ENCODE measurements at places on chromosomes 12 and 14.

DNA sequence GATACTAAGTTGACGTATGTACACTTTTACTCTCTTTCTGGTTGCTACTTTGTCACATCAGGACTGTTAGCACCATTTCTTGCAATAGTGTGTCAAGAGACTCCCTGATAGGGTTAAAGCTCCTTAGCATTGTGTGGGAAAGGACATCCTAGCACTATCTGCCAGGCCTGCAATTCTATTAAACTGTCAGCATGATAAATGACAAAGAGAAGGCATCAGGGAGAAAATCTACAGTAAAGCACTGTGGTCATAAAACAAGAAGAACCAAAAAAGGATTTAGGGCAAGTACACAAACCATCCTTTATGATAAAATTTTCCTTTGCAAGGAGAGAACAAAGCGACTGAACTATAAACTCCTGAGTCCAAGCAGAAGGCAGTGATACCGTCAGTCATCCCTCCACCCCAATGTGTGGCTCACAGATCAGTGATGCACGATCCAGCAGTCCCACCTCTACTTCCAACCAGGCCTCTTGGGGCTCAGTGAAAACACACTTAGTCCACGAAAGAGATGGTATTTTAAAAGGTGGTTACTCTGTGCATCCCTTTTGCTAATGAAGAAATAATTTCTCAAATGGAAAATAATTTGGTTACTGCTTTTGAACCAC lies 31.4 kb upstream of the SLC35F4 start:
- DNase-seq = no peak

GRCh38 chr12:117732761-117733548 lies 235.8 kb downstream of the KSR2 start:
- no peak for DNase-seq

GRCh38 chr12:103441437-103442181 lies 54.2 kb downstream of the C12orf42 start:
- DNase-seq = peak; percentile 9

GRCh38 chr14:28756269-28756883 lies 10.2 kb upstream of the FOXG1 start:
- DNase-seq = no peak

- no peak for DNase-seq
Observed at GRCh38 chr12:13365748-13366366, 169.3 kb downstream of the EMP1 start.

GRCh38 chr12:15719230-15719629 lies 70.0 kb downstream of the EPS8 start:
- no peak for DNase-seq

- DNase-seq = no peak
Observed at GRCh38 chr12:47870175-47870781, 34.5 kb downstream of the VDR start.

- DNase-seq = no peak
Observed at GRCh38 chr12:114726092-114726710, 42.2 kb upstream of the TBX3 start.

- no peak for DNase-seq
Observed at GRCh38 chr12:34287437-34287836, 265.1 kb downstream of the ALG10 start.

GRCh38 chr12:42322567-42322966 lies 3.3 kb downstream of the ZCRB1 start:
- no peak for DNase-seq

- DNase-seq = no peak
Observed at GRCh38 chr12:110591451-110592051, 8.4 kb upstream of the PPTC7 start.

DNA sequence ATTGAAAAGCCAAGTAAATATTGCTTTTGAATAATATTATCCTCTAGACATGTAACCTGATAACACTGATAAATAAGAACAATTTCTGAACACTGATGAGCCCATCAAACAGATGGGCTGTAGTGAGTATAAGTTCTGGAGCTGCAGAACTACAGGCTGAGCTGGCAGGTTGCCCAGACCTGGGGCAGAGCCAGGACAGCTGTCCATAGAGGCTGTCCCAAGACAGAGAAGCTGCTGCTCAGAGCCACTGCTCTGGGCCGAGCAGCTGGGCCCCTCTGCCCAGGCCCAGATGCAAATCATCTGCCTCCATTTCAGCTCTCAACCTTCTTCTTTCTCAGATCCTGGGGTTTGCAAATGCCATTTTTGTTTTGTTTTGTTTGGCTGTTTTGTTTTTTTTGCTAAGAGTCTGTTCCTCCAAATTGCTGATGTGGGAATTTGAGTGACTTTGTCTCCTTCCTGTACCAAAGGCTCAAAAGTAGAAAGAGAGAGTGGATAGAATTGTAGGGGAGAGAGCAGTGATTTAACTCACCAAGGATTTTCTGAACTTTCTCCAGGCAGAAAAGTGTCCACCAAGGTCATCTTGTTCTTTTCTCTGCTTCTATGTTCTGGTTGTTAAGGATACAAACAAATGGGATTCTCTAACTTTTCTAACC lies 4.0 kb upstream of the TESPA1 start:
- no peak for DNase-seq

- no peak for DNase-seq
Observed at GRCh38 chr12:47473091-47473490, 232.7 kb downstream of the RPAP3 start.

- DNase-seq = no peak
Observed at GRCh38 chr14:101687756-101688546, 73.6 kb upstream of the PPP2R5C start.

GRCh38 chr12:12503384-12504078 lies 59.1 kb downstream of the DUSP16 start:
- DNase-seq = no peak

DNA sequence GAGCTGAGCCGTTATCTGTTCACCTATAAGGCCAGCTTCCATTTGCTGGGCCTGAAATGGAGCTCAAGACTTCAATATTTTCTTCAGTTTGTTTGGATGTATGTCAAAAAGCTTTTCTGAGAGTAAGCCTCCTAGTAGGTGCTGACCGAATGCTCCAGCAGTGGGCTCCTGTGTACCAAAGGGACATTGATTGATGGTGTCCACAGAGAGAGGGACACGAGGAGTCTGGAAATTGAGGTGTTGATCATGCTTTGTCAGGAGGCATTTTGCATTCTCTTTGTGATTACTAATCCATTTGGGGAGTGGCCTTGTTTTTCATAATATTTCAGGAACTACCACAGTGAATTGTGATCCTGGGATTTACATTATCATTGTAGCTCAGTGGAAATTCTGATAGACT lies 107.7 kb upstream of the SLC38A2 start:
- DNase-seq = no peak

- DNase-seq = no peak
Observed at GRCh38 chr14:32331206-32331605, 2.1 kb downstream of the AKAP6 start.

- no peak for DNase-seq
Observed at GRCh38 chr14:23402296-23403138, 5.6 kb downstream of the MYH6 start.

- DNase-seq = no peak
Observed at GRCh38 chr12:120529641-120530417, 871 bp upstream of the COQ5 start.

DNA sequence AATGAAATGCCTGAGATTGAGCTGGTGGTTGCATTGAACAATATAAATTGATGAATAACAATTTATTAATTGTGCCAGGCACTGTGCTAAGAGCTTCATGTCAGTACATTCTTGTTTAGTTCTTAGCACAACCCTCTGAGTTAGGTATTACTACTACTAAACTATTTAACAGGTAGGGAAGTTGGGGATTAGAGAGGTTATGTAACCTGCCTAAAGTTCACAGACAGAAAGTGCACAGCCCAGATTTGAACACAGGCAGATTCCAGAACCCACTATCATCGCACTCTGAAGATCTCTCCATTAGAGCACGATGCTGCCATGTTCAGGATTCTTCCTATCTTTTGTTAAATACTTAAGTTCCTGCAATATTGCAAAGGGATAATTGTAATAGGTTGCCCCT lies 49.3 kb downstream of the ETV6 start:
- no peak for DNase-seq

DNA sequence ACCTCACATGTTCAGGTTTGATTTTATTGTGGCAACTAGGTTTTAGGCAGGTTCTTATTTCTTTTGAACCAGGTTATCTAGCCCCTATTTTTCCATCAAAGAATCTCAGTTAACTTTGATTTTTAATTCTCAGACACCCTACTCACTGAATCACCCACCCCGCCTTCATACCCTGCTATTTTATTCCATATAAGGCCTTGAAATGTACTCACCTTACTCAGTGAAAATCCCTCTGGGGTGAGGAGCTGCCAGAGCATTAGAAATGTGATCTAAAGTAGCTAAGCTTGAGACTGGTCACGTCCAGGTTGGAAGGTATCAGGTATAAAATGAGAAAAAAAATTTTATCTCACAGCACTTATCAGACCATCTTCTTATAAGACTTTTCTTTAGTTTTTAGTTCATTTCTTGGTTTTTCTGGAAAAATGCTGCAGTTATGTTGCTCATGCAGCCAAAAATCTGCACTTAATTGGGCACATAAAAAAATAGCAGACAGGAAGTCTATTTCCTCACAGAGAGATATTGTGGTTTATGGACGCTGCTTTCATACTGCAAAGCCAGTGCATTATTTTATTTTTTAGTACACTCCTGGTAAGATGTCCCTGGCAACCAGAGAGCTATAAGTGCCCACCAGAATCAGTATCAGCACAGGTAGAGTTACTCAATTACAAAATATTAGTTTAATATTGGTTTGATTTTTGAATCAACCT lies 101.5 kb upstream of the CCDC91 start:
- no peak for DNase-seq

GRCh38 chr14:63454436-63454835 lies 88.7 kb downstream of the PPP2R5E start:
- no peak for DNase-seq

- DNase-seq = no peak
Observed at GRCh38 chr14:56491299-56492285, 88.0 kb upstream of the TMEM260 start.

- DNase-seq = no peak
Observed at GRCh38 chr12:79183926-79184325, 319.4 kb downstream of the SYT1 start.

GRCh38 chr12:71397433-71397954 lies 42.1 kb upstream of the LGR5 start:
- DNase-seq = no peak

GRCh38 chr12:123071857-123072256 lies 79.0 kb downstream of the PITPNM2 start:
- no peak for DNase-seq

GRCh38 chr12:29309320-29309902 lies 71.6 kb downstream of the ERGIC2 start:
- no peak for DNase-seq

DNA sequence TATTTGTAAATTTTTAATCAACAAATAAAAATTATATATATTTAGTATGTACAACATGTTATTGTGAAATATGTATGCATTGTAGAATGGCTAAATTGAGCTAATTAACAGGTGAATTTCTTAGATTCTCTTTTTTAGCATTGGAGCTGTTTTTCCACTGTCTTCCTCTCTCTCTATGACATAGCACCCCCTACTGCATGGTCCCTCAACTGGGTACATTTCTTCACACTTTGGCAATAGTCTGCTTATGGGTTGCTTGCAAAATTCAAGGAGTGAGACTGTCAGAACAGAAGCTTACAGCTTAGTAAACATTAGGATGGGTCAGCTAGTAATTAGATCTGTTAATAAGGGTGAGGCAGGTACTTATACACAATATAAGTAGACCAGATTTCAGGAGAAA lies 658.5 kb upstream of the MGAT4C start:
- no peak for DNase-seq

- DNase-seq = no peak
Observed at GRCh38 chr12:56616244-56616643, 13.9 kb downstream of the BAZ2A start.

DNA sequence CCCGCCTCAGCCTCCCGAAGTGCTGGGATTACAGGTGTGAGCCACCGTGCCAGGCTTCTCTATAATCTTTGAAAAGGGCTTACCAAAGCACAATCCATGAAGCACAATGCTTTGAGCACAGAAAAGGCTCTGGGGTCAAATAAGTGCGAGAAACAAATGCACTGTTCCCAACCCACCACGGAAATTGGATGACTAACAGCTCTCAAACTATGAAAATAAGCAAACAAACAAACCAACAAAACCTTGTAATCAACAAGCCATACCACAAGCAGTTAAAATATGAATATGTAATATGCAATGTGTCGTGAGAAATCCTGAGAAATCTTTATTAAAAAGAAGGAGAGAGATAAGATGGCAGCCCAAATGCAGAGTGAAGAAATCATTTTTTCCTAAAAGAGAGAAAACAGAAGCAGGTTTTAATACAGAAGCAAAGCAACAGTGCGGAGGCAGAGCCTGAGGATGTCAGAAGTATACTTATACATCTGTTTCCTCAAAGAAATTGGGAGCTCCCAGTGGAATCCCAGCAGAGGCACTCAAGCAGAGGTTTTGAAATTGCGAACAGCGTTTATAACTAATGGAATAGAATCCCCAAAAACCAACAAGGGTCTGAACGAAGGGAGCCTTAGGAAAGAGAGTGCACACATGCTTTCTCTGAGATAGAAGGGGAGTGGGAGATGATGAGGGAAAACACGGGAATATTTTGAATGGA lies 17.1 kb downstream of the SMCO2 start:
- DNase-seq = no peak

GRCh38 chr12:119302451-119303080 lies 32.0 kb upstream of the CCDC60 start:
- DNase-seq = no peak

GRCh38 chr12:121799842-121800693 lies 3.7 kb upstream of the SETD1B start:
- peak; percentile 81 for DNase-seq

- no peak for DNase-seq
Observed at GRCh38 chr12:98373025-98373554, 142.3 kb upstream of the TMPO start.
